ENCODE measurements at places on chromosomes 4 and X.
A peak's percentile ranks its signal among the peaks of the same experiment; 100 is the strongest.

- no peak for DNase-seq
Observed at GRCh38 chr4:112853662-112854256, 195.7 kb upstream of the ANK2 start.

DNA sequence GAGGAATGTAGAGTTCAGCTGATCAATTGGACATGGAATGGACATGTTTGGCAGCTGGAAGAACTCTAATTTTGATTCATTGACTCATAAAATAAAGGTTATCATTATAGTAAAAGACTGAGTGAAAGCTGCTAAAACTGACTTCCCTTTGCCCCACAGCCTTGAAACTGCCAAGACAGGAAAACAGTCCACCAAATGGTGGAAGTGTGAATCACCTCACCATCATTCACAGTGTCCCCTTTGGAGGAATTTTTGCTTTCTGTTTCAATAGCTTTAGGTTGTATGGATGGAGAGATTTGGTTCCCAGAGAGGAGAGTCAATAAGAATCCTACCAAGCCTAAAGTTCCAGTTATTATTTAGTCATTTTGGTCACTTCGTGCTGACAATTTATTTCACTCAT is 20.8 kb upstream of the FREM3 start:
- DNase-seq = no peak

DNA sequence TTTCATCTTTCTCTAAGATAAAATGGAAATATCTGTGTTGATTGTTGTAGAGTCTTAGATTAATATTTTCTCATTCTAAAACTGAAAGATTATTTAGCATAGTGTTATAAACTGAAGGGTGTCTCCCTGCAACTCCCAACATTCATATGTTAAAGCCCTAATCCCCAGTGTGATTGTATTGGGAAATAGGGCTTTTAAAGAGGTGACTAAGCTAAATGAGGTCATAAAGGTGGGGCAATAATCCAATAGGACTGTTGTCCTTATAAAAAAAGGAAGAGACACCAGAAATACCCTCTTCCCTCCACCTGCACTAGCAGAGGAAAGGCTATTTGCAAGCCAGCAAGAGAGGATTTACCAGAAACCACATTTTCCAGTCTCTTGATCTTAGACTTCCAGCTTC is 1626.4 kb downstream of the C4orf33 start:
- no peak for DNase-seq

GRCh38 chr4:95367824-95368223 is 180.9 kb downstream of the UNC5C start:
- no peak for DNase-seq

- DNase-seq = no peak
Observed at GRCh38 chr4:6125103-6125651, 75.2 kb downstream of the JAKMIP1 start.

DNA sequence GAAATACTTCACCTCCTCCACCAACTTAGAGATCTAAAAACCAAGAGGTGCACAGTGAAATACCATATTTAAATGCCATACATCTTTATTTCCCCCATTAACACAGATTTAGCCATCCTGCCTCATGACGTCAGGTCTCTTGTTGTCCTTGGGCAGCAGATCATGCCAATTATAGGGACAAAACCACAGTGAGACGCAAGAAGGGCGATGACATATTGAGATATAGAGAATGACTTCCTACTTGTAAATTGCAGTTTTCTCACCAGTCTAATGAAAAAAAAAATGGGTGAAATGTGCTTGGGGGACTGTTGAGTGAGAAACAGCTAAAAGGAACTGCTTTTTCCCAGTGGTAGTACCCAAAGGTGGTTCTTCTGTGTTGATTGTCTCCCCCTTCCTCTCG is 24.3 kb downstream of the RS1 start:
- DNase-seq = peak; percentile 57

GRCh38 chrX:99421796-99422195 is 988.3 kb downstream of the PCDH19 start:
- no peak for DNase-seq

DNA sequence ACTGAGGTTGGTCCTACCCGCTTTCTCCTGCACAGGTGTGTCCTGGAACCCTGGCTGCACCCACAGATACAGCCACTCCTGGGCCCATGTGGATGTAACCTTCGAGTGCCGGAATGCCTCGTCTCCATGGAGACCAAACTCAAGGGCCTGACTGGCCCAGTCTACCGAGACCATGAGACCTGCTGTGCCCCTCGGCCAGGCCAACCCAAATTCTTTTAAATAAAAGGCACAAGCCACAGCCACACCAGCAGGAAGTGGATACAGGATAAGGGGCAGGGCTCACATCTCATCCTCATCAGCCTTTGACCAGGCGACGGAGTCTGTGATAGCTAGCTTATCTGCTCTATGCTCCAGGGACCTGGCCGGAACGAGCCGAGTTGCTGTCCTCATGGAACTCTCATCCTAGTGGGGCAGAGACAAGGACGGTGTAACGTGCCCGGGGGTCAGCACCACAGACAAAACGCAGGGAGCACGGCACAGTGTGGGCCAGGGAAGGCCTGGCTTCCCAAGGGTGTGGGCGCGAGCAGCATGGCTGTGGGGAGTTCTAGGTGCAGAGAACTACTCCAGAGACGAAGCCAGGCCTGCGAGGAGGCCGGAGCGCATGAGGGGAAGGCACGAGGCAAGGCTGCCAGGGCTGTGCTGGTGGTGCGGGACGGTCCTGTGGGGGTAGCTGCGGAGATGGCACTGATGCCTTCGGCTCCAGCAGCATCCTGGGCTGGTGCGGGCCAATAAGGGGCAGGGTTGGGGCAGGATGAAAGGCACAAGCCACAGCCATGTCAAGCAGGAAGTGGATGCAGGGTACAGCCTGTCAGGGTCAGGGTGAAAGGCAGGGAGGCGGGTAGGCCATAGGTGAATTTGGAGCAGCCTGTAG is 22.7 kb downstream of the NOP14 start:
- DNase-seq = no peak

DNA sequence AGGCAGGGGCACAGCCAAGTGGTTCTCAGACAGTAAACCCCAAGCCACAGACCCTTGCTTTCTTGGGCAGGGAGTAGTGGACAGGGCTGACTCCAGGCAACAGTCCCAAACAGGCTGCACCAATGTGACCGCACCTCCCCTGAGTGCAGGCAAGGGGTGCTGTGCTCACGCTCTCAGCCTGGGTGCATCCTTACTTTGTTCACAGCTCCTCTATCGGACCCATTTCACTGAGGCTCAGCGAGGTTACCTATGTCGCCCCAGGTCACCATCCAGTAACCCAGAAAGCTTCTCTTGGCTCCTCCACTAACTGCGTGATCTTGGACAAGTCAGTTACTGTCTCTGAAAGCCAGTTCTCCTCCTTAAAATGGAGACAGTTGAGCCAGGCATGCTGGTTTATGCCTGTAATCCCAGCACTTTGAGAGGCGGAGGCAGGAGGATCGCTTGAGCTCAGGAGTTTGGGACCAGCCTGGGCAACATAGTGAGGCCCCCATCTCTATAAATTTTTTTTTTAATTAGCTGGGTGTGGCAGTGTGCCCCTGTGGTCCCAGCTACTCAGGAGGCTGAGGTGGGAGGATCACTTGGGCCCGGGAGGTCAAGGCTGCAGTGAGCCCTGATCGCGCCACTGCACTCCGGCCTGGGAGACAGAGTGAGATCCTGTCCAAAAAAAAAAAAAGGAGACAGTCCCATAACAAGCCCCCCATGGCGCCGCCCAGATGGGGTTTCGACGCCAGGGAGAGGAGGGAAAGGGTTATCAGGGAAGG is 823 bp upstream of the MAN2B2 start:
- no peak for DNase-seq

DNA sequence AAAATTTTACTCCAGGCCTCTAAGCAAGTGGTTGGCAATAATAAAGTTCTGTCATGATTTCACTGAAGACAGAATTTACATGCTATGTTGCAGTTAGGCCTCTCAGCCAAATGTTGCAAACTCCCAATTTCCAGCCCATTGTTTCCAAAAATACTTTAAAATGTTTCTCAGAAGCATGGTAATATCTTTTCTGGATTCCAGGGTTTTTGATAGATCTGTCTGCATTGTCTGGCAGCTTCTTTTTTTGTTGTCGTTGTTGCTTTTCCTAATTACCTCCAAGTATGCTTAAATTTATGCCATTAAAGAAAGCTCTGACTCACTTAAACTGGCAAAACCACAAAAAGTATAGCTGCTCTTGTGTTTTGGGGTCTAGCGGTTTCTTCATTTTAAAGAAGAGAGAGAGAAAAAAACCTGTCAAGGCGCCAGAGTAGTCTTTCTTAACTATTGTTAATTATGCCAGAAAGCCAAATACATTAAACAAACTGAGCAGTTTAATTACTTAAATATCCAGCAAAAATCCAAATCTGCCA is 97.0 kb downstream of the AGTR2 start:
- DNase-seq = no peak

DNA sequence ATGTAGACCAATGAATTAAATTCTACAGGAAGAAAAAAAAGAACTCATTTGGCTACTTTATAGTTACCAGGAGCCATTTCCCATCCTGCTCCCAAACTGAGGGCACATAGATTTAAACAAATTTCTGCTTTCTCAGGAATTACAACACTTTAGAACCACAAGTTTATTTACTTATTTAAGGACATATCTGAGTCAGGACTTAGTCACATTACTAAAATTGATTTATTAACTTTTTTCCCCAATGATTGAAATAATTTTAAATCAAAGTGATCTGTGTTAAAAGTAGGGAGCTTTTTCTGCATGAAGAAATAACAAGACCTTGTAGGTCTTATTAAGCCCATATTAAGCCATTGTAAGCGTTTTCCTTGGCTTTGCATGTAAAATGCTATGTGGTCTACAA is 291.0 kb upstream of the HAND2 start:
- DNase-seq = no peak

GRCh38 chr4:10101671-10102473 is 14.7 kb downstream of the WDR1 start:
- DNase-seq = no peak

- DNase-seq = peak; percentile 40
Observed at GRCh38 chrX:154738011-154738738, 12.7 kb downstream of the GAB3 start.

- DNase-seq = no peak
Observed at GRCh38 chr4:98670186-98670585, 11.8 kb upstream of the TSPAN5 start.

- DNase-seq = no peak
Observed at GRCh38 chr4:174517502-174518445, 4.5 kb downstream of the HPGD start.

DNA sequence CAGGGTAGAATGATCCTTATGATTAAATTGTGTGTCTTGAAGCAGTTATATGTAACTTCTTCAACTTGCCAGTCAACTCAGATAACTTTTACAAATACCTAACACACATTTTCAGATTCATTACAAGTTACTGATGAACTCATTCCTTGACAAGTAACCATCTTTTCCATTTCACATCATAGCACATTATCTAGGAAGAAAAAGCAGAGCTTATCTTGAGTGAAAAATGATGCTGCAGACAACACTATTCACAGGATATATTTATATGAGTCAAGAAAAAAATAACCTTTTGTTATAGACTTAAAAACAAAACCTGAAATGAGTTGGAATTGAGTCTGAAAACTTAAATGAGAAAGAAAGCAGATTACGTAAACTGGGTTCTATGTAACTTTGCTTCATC is 68.9 kb downstream of the LEF1 start:
- no peak for DNase-seq

DNA sequence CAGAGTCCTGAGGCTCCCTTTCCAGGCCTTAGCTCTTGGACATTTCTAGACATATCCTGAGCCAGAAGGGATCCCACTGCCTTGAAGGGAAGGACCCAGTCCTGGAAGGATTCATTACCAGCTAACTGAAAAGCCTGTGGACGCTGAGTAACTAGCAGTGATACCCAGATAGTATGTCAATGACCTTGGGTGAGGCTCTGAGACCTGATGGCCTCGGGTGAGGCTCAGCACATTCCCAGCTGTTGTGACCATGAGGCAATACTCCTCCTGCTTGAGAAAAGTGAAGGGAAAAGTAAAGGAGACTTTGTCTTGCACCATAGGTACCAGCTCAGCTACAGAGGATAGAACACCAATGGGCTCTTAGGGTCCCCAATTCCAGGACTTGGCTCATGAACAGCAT is 268.1 kb downstream of the DKK2 start:
- DNase-seq = no peak

GRCh38 chr4:69044247-69044646 is 52.0 kb upstream of the UGT2B7 start:
- no peak for DNase-seq

DNA sequence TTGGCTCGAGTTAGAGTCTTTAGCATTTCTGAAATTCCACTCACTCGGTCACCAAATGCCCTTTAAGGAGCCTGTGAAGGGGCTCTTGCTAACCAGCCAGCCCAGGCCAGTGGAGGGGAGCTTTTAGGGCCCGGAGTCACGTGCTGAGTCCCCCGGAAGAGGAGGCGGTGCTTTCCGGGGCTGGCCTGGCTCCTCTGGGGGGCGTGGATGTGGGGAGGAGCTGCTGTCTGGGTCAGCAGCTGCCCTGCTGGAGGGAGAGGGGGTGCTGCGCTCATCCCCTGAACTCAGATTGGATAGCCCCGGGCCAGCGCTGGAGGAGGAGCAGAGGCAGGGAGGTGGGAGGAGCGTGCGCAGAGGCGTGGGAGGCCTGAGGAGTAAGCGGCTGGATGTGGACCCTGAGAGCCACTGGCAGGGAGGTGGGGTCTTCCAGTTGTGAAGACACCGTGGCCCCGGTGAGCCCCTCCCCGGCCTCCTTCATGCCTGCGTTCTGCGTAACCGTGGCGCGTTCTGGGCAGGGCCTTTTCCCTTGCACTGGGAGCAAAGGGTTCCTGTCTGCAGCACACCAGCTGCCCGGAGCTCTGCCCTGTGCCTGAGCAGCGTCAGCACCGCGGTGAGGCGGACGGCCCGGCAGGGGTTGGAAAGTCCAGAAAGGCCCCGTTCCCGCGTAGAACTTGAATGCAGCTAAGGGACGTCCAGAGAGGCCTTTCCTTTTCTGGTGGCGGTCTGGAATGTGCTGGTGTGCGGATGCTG is 19.7 kb downstream of the MAEA start:
- no peak for DNase-seq

GRCh38 chr4:120071192-120071795 is 4.6 kb upstream of the MAD2L1 start:
- peak; percentile 63 for DNase-seq

GRCh38 chrX:123455693-123456092 is 271.6 kb downstream of the GRIA3 start:
- no peak for DNase-seq

GRCh38 chr4:7359400-7360062 is 75.2 kb downstream of the PSAPL1 start:
- DNase-seq = no peak

- DNase-seq = no peak
Observed at GRCh38 chr4:26334366-26334765, 13.6 kb downstream of the RBPJ start.

DNA sequence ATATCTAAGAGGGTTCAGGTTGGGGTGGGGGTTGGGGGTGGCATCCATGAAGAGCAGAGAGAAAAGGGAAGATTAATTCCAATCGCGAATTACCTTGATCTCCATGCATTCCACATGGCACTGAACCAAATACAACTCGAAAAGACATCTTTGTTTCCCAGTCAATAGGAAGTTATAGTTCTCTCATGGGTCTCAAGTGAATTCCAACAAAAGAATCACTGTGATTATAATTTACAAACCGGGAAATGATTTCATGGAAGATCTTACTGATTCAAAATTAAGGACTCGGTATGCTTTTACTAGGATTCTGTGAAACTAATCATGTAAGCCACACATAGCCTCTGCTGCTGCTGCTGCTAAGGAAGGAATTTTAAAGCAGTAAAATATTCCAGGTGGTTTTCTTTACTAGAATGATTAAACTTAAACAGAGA is 26.6 kb upstream of the AMELX start:
- DNase-seq = no peak

Data from KBM-7 (cell line).